ENCODE measurements at places on chromosomes 4 and X.

GRCh38 chr4:139761461-139761860 is 95.8 kb downstream of the MGST2 start:
- DNase-seq: no peak

DNA sequence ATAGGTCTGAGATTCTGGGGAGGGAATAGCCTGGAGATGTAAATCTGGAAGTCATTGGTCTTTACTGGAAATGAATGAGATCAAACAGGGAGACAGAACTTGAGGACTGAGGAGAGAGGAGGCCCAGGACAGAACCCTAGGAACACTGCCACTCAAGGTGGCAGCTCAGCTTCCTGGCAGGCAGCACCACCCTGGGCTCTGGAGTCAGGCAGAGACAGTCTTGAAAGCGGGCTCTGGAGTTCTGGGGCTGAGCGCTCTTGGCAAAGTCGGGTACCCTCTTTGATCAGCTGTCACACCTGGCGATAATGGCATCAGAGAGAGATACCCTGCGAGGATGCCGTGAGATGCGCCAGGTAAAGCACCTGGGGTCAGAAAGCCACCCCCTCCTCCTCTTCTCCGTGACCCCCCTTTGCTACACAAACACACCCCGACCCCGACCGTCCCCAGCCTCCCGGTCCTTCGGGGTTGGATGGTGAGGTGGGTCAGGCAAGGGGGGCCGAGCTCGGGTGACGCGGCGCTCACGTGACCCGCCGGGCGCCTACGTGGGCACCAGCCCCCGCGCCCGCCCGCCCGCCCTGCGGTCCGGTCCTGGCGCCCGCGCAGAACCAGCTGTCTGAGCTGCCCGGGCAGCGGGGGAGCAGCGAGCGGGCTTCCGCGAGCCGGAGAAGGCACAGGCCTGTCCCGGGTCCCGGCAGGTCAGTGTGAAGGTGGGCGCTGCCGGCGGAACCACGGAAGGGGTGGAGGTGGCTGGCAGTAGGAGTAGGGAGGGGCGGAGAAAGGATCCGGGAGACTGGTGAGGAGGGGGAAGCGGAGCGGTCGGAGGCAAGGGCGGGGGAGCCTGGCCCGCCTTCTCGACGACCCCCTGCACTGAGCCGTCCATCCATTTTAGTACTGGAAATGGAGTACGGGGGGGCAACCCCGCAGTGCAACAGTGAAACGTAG is at the start of gene TCEAL3:
TSS of gene TCEAL3 (plus strand) at position 600 of the 942 bp plus-strand sequence. CDS start 1,102 bp downstream, outside the sequence.
- peak; percentile 25 for DNase-seq

DNA sequence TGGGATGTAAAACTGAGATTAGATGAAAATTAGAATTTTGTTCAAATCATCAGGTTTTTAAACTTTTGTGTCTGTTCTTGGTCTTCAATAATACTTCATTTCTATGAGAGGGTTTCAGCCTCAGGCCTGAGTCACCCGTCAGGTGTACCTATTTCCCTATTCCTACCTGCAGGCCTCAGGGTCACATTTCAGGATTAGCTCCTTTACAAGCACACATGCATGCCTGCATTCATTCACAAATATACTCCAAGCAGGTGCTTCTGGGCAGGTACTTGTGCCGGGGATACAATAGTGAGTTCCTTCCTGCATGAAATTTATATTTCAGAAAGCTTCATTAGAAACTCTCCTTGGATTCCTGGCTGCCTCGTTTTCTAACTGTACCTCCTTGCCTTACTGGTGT is 114.9 kb downstream of the SHISA3 start:
- DNase-seq: no peak

- DNase-seq: no peak
These were observed 126.5 kb downstream of the SLIT2 start for GRCh38 chr4:20378181-20378580.

DNA sequence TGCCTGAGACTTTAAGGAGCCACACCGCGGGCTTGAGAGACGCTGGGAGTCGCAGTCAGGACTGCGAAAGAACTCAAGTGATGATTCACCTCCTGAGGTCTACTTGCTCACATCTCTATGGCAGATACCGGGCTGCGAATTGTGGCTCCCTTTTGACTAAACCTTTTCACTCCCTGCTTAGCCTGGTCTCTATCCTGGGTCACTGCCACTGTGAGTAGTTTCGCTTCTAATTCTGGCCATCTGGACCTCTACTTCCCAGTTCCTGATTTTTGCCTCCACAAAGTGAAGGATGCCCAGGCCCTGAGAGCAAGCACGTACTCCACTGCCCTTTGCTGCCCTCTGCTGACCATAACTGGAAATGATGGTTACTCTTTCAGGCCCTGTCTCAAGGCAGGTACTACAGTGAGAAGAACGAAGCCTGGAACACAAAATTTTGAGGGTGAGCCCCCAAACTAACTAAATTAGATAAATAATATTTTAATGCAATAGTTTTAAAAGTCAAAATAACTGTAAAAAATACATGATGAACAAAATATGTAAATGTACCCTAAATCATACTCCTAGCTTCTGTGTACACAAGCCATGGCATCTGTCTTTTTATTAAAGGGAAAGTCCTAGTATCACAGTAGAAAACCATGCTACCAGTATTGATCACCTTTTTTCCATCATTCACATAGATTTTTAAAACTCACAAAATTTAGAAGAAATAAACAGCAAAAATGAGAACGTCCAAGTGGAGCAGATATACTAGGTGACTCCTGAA is 16.7 kb downstream of the MAD2L1 start:
- peak; percentile 51 for DNase-seq

- DNase-seq: no peak
These were observed 16.0 kb upstream of the SH3TC1 start for GRCh38 chr4:8182858-8183725.

DNA sequence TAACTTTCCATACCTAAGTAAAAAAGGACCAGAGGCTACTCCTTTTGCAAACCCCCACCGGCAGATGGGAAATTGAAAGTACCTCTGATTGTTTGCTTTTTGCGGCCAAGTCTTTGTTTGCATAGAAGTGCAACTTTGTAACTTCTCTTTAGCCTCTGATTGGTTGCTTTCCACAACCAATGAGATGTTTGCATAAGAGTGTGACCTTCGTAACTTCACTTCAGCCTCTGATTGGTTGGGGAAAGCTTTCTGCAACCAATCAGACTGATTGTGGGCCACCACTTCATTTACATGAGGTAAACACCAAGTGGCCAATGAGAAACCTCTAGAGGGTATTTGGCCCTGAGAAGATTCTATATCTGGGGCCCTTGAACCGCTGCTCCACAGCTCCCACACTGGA is 48.8 kb upstream of the PGRMC1 start:
- no peak for DNase-seq

GRCh38 chrX:70013466-70014381 is 36.0 kb downstream of the AWAT2 start:
- no peak for DNase-seq

DNA sequence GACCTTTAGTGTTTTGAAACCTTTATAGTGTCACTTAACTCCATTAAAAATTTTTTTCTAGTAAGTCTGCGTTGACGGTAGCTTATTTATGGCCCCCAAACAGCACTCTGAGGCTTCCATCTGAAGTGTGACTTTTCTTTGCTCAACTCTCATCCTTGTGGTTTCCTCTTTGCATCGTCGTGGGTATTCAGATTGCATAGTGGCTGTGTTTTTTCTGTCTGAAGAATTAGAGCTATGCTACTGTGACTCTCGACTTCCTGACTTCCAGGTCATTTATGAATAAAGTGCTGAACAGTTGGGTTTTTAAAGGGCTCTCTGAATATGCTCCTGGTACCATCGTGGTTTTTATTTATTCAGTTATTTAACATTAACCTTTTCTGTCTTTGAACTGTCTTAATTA is 44.9 kb downstream of the JADE1 start:
- DNase-seq: no peak

DNA sequence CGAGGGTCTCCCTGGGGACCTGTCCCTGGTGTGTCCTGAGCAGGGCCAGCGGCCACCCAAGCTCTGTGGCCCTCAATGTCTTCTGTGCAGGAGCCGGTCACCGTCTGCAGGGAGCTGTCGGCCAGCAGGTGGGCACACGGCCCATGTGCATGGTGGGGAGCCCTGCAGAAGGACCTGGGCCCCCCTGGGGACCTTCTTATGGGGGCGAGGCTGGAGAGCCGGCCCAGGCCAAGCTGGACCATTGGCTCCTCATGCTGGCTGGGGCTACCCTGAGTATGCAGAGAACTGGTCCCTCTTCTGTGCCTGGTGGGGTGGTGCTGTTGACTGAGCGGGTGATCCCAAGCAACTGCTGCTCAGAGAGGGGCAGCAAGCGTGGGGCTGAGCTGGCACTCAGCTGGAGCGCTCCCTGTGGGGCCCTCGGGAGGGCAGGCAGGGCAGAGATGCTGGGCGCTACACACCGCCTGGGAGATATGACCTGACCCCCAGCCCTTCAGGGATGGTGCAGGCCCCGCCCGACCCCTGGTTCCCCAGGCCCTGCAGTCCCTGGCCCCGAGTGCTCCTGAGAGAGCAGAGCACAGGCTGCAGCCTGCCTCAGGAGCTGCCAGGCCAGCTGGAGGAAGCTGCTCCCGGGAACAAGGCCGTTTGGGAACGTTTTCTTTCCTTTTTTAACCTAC is 14.8 kb downstream of the NAT8L start:
- no peak for DNase-seq

- no peak for DNase-seq
These were observed 638.3 kb upstream of the GRIA3 start for GRCh38 chrX:122545778-122546177.

- DNase-seq: no peak
These were observed 289.6 kb downstream of the CXXC4 start for GRCh38 chr4:104205116-104205515.

DNA sequence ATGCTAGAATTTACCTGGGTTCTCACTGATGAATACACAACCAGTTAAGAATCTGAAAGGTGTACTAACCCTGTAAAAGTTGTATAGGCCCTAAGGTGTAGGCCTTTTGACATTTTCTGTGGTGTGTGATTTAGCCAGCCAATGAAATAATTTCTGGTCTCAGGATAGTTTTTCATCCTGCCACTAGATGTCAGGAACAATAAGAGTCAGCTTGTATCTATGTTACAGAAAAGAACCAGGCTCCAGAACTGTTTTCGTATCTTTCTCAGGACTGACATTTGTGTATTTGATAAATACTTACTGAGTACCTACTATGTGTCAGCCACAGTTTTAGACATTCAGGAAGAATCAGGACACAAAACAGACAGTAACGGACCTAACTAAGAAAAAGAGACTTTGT is 673.6 kb upstream of the TENM3 start:
- no peak for DNase-seq

- no peak for DNase-seq
These were observed 98.3 kb upstream of the EOLA2 start for GRCh38 chrX:150036641-150037040.

- DNase-seq: peak; percentile 61
These were observed at the start of gene KLHL2 for GRCh38 chr4:165207431-165208220. TSS of gene KLHL2 (plus strand) at chr4:165207561. CDS start at chr4:165207877, 316 bp downstream.

DNA sequence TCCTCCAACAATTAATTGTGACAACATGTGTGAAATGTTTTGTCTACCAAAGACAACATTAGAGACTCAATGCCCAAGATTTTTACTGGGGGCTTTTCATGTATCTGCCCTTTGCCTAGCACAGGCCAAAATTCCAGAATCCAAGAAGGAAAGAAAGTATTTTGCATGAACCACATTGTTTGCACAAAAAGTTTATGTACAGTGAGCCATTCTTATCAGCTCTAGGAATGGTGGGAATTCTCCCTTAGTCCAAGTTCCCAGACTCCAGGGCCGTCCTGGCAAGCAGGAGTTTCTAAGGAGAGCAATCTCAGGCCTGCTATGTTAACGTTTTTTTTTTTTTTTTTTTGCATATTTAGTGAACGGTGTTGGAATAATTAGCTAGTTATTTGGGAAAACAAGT is 21.6 kb downstream of the GPRASP1 start:
- no peak for DNase-seq

DNA sequence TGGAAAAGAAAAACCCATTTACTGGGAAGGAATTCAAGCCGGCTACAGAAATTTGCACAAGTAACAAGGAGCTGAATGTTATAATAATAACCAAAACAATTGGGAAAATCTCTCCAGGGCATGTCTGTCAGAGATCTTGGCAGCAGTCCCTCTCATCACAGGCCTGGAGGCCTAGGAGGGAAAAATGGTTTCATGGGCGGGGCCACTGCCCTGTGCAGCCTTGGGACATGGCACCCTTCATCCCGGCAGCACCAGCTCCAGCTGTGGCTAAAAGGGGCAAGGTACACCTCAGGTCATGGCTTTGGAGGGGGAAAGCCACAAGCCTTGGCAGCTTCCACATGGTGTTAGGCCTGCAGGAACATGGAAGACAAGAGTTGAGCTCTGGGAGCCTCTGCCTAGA is 513.1 kb upstream of the CNKSR2 start:
- DNase-seq: no peak

DNA sequence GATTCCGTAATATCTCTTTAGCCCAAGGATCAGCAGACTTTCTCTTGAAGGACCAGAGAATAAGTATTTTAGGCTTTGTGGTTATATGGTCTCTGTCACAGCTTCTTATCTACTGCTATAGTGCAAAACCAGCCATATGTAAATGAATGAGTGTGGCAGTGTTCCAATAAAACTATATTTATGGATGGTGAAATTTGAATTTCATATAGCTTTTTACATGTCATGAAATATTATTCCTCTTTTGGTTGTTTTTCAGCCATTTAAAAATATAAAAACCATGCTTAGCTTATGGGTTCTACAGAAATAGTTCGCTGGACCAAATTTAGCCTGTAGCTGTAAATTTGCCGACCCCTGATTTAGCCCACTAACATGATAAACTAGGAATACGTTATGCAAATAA is 18.0 kb upstream of the MSMO1 start:
- no peak for DNase-seq

GRCh38 chr4:122701061-122701460 is 31.4 kb upstream of the BBS12 start:
- DNase-seq: no peak

DNA sequence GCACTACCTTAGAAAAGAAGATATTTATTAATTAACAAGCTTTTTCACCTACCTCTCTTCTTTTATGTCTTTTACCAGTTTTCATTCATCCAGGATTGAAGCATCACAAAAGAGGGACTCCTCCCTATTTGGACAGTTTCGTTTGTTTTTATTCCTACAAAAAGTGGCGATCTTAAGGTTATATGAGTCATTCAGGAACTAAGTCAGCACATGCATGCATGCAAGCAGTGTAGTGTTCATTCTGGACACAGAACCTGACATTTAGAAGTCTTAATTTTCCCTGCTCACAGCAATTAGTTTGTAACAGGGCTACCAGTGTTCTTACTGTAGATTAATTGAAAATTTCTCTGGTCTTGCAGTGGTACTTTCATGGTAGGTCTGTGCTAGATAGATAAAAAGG is 47.9 kb upstream of the QRFPR start:
- no peak for DNase-seq

GRCh38 chr4:2295500-2295899 is 33.6 kb upstream of the MXD4 start:
- no peak for DNase-seq

DNA sequence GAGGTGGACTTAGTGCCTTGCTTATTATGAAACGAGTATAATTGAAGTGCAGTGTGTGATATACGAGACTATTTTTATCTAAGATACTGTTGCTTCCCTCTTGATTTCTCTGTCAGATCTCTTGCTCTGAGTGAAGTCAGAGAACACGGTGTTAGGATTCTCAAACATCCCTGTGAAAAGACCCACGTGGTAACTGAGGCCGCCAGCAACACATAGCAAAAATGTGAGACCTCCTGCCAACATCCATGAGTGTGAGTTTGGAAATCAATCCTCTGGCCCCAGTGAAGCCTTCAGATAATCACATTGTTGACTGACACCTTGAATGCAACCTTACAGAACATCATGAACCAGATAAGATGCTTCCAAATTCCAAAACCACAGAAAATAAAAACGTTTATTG is 954.4 kb downstream of the FAT4 start:
- no peak for DNase-seq

GRCh38 chr4:34733185-34733941 is 1511.0 kb downstream of the ARAP2 start:
- no peak for DNase-seq

Data from stimulated activated CD4-positive, alpha-beta T cell treated with anti-CD3 and anti-CD28 coated beads, Interleukin-4, amount 100 ng/mL, for 4 hours (primary cell).